GM10248 (cell line): ENCODE measurements at places on chromosomes 4 and X.

DNA sequence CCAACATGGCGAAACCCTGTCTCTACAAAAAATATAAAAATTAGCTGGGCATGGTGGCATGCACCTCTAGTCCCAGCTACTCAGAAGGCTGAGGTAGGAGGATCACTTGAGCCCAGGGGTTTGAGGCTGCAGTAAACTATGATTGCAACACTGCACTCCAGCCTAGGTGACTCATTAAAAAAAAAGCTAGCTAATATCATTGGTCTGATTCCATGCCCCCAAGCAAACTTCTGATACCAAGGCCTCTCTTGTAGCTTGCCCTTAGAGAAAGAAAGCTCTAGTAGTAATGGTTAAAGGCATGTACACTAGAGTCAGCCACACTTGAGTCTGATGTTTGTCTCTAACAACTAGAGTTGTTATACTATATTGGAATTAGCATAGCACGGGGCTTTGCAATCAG, 32.6 kb upstream of the PHF8 start:
- DNase-seq = no peak

DNA sequence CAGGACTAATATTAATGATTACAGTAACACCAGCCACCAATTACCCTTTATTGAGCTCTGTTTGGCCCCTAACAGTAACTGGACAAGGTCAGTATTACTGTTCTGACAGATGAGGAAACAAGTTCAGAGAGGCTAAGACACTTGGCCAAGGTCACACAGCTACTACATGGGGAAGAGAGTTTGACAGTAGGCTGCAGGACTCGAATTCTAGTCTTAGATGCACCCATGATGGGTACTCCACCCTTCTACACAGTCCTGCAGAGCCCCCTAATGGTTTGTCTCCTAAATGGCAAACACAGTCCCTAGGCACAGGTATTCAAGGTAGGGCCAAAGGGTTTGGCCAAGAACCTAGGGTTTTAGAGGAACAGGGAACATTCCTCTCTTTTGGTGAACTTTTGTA, 93.9 kb downstream of the NSUN7 start:
- DNase-seq = peak; percentile 57

DNA sequence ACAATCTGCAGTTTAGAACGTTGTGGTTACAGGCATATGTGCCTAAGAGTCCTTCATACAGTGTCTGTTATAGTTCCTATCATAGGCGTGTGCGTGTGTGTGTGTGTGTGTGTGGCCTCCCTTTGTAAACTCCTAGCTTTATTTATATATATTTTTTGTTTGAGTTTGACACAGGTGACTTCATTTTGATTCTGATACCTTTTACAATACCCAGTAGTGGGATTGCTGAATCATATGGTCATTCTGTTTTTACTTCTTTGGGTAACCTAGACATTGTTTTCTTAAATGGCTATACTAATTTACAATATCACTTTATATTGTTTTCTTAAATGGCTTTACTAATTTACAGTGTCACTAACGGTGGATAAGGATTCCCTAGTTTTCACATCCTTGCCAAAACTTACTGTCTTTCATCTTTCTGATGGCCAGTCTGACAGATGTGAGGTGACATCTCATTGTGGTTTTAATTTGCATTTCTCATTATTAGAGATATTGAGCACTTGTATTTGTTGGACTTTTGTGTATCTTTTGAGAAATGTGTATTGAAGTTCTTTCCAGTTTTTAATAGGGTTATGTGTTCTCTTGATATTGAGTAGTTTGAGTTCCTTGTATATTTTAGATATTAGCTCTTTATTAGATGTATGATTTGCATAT, 211.1 kb upstream of the NUDT6 start:
- no peak for DNase-seq

DNA sequence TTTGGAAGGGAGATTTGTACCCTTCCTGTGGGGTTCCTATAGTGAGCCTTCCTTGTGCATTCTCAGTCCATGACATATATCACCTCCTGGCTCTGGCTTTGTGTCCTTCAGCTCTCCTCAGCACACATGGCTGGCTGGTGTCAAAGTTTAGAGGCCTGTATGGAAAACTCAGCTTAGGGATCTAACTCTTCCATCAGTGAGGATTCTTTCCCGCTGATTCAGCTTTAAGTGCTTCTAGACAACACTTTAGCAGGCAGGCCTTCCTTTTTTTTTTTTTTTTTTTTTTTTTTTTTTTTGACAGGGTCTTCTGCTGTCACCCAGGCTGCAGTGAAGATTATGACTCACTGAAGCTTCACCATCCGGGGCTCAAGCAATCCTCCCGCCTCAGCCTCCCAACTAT, 84.2 kb downstream of the NPNT start:
- DNase-seq = no peak

- DNase-seq = peak; percentile 14
These were observed 41.0 kb upstream of the UGT2B17 start for GRCh38 chr4:68617003-68617698.

GRCh38 chr4:5416637-5417036, 291.7 kb downstream of the EVC2 start:
- DNase-seq = no peak

DNA sequence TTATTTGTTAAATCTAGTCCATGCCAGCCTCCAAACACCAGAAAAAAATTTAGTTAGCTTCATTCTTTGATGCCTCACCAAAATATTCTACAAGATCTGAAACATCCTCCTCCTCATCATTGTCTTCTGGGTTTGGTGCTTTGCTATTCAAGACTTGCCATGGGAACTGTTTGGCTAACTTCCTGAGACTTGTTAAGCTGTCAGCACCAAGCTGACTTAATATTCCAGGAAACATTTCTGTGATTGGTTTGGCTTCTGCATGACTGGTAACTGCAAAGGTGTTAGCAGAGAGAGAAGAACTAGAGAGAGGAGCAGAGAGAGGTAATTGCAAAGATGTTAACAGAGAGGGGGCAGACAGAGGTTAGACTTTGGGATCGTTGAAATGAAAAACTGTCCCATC, 101.3 kb downstream of the PALLD start:
- DNase-seq = no peak

DNA sequence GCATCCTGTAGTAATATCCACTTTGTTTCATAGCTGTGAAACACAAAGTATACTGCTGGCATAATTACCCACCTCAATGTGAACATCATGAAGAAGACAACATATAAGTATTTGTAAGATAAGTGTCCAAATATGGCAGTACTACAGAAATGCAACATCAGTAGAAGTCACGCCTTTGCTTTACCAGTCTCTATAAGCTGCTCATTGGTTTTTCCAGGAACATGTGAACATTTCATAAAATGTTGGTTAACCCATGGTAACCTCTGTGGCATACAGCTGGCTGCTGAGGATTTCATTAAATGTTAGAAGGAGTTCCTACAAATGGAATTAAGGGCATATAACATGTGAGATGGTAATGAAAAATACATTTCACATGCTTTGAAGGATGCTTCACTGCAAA, 77.6 kb downstream of the PPP3CA start:
- DNase-seq = no peak

DNA sequence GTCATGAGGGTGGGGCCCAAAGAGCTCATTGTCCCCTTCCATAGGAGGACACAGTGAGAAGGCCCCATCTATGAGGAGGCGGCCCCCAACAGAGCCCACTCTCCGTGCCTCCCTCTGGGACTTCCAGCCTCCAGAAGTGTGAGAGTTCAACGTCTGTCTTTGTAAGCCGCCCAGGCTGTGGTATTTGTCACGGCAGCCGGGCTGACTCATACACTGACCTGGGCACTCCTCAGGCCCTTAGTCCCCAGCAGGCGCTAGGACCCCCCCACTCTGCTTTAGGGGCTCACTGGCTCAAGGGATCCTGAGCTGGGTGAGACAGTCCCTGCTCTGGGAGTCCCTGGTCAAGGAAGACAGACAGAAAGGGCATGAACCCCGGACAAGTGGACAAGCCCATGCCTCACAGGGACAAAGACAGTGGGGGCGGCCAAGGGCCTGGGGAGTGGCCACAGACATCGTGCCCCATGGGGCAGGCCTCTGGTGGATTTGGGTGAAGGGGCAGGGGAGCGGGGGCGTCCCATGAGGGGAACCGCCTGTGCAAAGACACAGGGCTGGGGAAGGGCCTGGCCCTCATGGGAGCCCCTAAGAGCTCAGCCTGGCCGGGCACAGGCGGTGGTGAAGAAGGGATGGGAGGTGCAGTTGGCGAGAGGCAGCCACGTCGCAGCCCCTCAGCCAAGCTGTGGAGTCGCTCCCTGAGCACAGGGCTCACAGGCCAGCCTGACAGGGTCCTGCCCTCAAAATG, 21.5 kb downstream of the ABLIM2 start:
- DNase-seq = no peak

GRCh38 chr4:78005086-78005485, 52.0 kb upstream of the FRAS1 start:
- no peak for DNase-seq

- DNase-seq = no peak
These were observed 29.5 kb upstream of the IL3RA start for GRCh38 chrX:1306909-1307625.

DNA sequence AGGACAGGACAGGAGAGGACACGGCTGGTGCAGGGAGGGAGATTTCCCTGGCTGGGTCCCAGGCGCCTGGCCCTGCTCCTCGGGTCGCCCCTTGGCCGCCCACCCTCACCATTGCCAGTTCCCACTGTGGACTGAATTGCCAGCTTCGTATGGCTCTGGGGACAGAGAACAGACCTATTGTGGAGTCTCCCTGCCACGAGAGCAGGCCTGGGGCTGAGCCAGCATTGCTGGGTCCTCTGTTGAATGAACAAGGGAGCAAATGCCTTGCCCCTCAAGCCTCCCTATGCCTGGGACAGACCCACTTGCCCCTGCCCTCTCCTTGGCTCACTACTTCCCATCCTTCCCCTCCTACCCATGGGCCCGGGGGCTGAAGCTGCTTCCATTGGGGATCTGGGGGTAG, 4.3 kb downstream of the PLXNA3 start:
- no peak for DNase-seq

- no peak for DNase-seq
These were observed 1653.6 kb upstream of the TENM3 start for GRCh38 chr4:180589575-180589974.
